ENCODE measurements at places on chromosomes 5 and 9. TPM values are rescaled to one million over a fixed set of nuclear protein-coding genes. Genes with fewer than 3 reads are reported as not detected.

PCDHB3 gene
- not detected for total RNA-seq

ZNF454 gene
- total RNA-seq = not detected

FGF1 gene
- not detected for total RNA-seq

MTREX gene
- total RNA-seq = 77.6 TPM

ZNF608 gene
- 0.39 TPM for total RNA-seq

RANBP17 gene
- total RNA-seq = 11.2 TPM

TAF11L5 gene
- not detected for total RNA-seq

FAM153A gene
- total RNA-seq = 3.5 TPM

SLC24A2 gene
- not detected for total RNA-seq

DPYSL3 gene
- not detected for total RNA-seq

- peaks cover 39% of the 10 kb centered on the region for H3K36me3 ChIP-seq
- H3K4me1 ChIP-seq = peaks cover 96% of the 10 kb centered on the region
- H3K4me3 ChIP-seq = no peak overlapping the region
- DNase-seq = no peak
- H3K27ac ChIP-seq = peak overlapping the region; percentile 95
- H3K27me3 ChIP-seq = no peaks in the 10 kb centered on the region
Measured at GRCh38 chr5:132423438-132423898, 54.0 kb downstream of the SLC22A5 start.

DNA sequence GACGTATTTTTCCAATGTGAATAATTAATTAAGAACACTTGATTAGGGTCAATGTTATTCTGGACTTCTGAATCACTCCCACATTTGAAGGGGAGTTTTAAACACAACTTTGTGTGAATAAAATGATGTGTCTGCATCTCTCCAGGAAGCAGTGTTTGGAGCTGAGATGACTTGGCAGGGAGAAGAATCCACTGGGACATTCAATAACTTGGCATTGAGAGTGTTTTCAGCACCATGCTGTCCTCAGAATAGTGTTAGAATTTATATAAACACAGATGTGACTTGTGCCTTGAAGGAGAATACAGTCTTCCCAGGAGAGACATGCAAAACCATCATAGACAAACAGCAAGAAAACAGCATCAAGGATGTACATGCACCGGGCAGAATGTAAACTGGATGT lies 32.7 kb upstream of the KCNMB1 start:
- no peaks in the 10 kb centered on the region for H3K27me3 ChIP-seq
- peaks cover 4% of the 10 kb centered on the region for H3K4me1 ChIP-seq
- no peak overlapping the region for H3K27ac ChIP-seq

GRCh38 chr9:116605060-116605459 lies 82.0 kb upstream of the TRIM32 start:
- H3K27me3 ChIP-seq = no peaks in the 10 kb centered on the region
- no peak for DNase-seq
- no peak overlapping the region for H3K4me3 ChIP-seq
- H3K27ac ChIP-seq = no peak overlapping the region
- H3K4me1 ChIP-seq = no peaks in the 10 kb centered on the region

- peaks cover 12% of the 10 kb centered on the region for H3K4me1 ChIP-seq
- H3K36me3 ChIP-seq = peaks cover 9% of the 10 kb centered on the region
- no peak overlapping the region for H3K27ac ChIP-seq
- H3K4me3 ChIP-seq = no peak overlapping the region
- no peaks in the 10 kb centered on the region for H3K27me3 ChIP-seq
- no peak for DNase-seq
Measured at GRCh38 chr5:75668445-75668844, 48.8 kb downstream of the POC5 start.

DNA sequence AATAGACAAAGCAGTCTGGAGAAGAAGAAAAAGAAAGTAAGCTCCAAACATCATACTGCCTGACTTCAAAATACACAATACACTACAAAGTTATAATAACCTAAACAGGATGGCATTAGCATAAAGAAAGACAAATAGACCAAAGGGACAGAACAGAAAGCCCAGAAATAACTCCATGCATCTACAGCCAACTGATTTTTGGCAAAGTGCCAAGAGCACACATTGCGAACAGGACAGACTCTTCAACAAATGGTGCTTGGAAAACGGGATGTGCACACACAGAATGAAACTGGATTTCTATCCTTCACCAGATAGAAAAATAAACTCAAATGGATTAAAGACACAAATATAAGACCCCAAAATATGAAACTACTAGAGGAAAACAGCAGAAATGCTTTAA lies 66.6 kb upstream of the SPATA31E1 start:
- H3K36me3 ChIP-seq = no peaks in the 10 kb centered on the region
- H3K4me1 ChIP-seq = no peaks in the 10 kb centered on the region
- peak; percentile 9 for DNase-seq
- H3K27ac ChIP-seq = no peak overlapping the region
- H3K4me3 ChIP-seq = no peak overlapping the region
- no peaks in the 10 kb centered on the region for H3K27me3 ChIP-seq

DNA sequence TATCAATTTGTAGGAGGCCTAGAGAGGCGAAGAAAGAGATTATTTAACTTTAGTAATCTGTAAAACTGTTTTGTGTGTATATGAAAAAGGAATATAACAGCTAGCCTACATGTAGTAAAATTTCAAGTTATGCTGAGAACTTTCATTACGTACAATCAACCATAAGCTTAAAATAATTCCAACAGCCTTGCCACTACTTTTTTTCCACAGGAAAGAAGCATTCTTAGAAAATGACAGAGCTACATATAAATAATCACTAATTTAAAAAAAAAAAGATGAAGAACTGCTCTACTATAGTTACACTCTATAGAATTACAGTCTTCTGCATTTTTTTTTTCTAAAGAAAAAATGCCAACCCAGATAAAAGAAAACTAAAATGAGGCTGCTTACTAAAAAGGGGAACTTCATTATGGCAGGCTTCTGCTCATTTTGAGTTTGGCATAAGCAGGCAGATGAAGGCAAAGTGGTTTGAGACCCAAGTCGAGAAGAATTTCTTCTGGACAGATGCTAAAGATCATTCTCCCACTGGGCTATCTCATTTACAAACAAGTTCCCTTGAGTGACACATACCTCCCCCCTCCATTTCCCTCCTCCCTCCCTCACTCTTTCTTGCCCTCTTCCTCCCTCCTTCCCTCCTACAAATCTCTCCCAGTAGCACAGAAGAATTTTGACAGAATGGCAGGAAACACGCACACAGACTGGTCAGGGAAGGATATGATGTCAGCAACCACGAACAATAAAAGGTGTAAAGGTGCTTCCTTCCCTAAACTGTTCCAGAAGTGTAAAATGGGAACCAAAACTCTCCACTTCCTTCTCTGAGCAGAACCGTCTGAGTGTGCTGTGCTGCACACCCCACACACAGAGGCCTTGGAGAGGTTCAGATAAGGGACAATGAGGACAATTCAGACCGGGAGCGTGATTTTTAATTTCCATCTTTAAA lies 56.1 kb downstream of the MEF2C start:
- H3K27me3 ChIP-seq = no peaks in the 10 kb centered on the region
- H3K4me3 ChIP-seq = no peak overlapping the region
- H3K27ac ChIP-seq = peak overlapping the region; percentile 70
- peak; percentile 23 for DNase-seq
- no peaks in the 10 kb centered on the region for H3K36me3 ChIP-seq

- H3K27me3 ChIP-seq = no peaks in the 10 kb centered on the region
- H3K4me1 ChIP-seq = peaks cover 7% of the 10 kb centered on the region
- H3K36me3 ChIP-seq = no peaks in the 10 kb centered on the region
- DNase-seq = no peak
Measured at GRCh38 chr9:120676767-120677402, 37.4 kb downstream of the MEGF9 start.

DNA sequence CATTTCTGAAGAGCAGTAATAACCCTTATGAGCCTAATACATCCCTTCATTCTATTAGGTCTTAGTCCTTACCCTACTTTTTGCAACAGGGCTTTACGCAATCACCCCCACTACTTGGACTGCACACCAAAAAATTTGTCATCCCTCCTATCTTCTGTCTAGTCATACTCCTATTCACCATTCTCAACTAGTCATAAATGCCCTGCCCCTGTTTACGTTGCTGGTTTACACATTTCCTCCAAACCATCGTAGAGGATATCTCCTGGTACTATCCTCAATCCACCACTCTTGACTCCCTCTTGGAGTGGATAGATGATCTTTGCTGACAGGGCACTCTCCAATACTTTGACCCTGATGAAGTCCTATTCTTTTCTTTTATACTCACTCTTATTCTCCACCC lies 98.2 kb upstream of the CCNG1 start:
- H3K27ac ChIP-seq = no peak overlapping the region
- no peaks in the 10 kb centered on the region for H3K36me3 ChIP-seq
- DNase-seq = no peak
- no peaks in the 10 kb centered on the region for H3K4me1 ChIP-seq
- no peaks in the 10 kb centered on the region for H3K27me3 ChIP-seq

- H3K4me3 ChIP-seq = no peak overlapping the region
- no peaks in the 10 kb centered on the region for H3K36me3 ChIP-seq
- no peak for DNase-seq
- no peak overlapping the region for H3K27ac ChIP-seq
Measured at GRCh38 chr9:27212621-27213020, 84.3 kb downstream of the EQTN start.

DNA sequence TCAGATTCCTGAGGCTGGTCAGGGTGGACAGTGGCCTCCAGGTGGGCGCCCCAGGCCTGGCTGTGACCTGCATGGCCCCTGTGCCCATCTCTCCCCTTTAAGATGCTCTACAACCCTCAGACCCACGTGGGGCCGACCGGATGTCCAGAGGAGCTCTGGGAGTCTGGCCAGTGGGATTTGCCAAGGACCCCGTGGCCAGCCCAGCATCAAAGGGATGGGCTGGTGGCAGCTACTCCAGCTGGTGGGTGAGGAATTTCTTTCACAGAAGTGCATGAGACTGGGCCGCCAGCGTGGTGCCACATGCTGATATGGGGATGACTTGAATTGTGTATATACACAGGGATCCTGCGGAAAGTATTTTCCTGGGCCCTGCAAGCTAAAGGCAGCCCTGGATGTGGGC lies 94.7 kb upstream of the SARDH start:
- DNase-seq = no peak
- no peak overlapping the region for H3K27ac ChIP-seq
- no peak overlapping the region for H3K4me3 ChIP-seq
- no peaks in the 10 kb centered on the region for H3K27me3 ChIP-seq

- H3K27ac ChIP-seq = no peak overlapping the region
- H3K4me1 ChIP-seq = peaks cover 10% of the 10 kb centered on the region
- DNase-seq = no peak
- no peak overlapping the region for H3K4me3 ChIP-seq
Measured at GRCh38 chr9:124794902-124795491, 18.1 kb downstream of the OLFML2A start.

DNA sequence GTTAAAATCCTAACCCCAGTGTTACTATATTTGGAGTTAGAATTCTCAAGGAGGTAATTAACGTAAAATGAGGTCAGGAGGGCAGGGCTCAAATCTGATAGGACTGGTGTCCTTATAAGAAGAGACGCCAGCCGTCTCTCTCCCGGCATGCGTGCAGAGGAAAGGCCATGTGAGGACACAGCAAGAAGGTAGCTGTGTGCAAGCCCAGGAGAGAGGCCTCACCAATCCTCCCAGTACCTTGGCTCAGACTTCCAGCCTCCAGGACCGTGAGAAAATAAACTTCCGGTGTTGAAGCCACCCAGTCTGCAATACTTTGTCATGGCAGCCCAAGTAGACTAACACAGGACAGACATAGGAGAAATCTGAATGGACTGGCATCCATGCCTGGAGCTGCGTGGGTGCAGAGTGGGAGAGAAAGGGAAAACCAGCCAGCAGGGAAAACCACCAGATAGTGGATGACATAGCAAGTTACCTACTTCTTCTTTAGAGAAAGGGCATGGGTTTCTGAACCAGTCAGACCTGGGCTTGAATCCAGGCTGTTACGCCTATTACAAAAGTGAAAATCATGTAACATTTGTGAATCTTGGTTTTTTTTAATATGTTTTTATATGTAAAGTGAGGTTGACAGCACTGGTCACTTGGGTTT lies 89.2 kb downstream of the FSTL4 start:
- H3K4me1 ChIP-seq = no peaks in the 10 kb centered on the region
- H3K27me3 ChIP-seq = no peaks in the 10 kb centered on the region
- no peak overlapping the region for H3K4me3 ChIP-seq
- no peaks in the 10 kb centered on the region for H3K36me3 ChIP-seq
- no peak for DNase-seq

- H3K4me1 ChIP-seq = no peaks in the 10 kb centered on the region
- H3K27ac ChIP-seq = no peak overlapping the region
- no peak overlapping the region for H3K4me3 ChIP-seq
- H3K36me3 ChIP-seq = no peaks in the 10 kb centered on the region
- H3K27me3 ChIP-seq = no peaks in the 10 kb centered on the region
- DNase-seq = no peak
Measured at GRCh38 chr9:80144406-80144805, 572.6 kb downstream of the TLE4 start.

DNA sequence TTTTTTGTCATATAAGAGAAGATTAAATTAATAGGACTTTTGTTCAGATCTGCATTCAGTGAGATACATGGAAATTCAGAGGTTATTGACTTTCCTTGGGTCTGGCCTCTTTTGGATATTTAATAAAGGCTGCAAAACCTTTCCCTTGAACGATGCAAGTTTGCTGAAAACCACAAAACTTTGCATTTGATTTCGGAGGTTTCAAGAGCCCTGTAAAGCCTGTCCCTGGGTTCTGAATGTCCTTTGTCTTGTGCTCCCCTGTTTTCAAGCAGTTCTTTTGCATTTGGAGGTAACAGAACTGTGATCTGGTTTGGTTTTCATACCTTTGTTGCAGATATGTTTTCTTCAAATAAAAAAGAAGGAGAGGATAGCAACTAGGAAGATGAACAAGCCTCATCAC lies 188.1 kb upstream of the DMRT1 start:
- no peaks in the 10 kb centered on the region for H3K27me3 ChIP-seq
- no peak overlapping the region for H3K27ac ChIP-seq
- no peaks in the 10 kb centered on the region for H3K36me3 ChIP-seq
- no peak for DNase-seq
- no peak overlapping the region for H3K4me3 ChIP-seq

DNA sequence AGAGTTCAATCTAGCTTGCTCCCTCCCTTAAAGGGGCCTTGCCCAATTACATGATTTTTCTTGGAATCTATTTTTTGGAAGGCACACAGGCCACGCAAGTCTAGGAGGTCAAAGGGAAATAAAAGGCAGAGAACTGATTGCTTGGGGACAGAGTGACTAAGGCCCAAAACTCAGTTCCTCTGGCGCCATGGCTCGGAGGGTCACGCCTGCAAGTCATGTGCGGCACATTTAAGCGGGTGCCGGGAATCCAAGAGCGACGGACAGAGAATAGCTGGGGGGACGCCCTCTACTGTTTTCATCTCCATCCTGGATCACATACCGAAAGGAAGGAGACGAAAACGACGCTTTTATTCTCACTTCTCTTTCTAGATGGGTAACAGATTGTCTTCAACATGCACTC lies 78.6 kb downstream of the FREM1 start:
- no peaks in the 10 kb centered on the region for H3K27me3 ChIP-seq
- H3K36me3 ChIP-seq = no peaks in the 10 kb centered on the region
- no peak overlapping the region for H3K27ac ChIP-seq
- DNase-seq = no peak
- no peaks in the 10 kb centered on the region for H3K4me1 ChIP-seq

All from natural killer cell (primary cell).